ENCODE measurements at places on chromosomes 1 and 21.
A peak's percentile ranks its signal among the peaks of the same experiment; 100 is the strongest.

- no peak for DNase-seq
Observed at GRCh38 chr1:220797553-220797952, 10.8 kb downstream of the MTARC1 start.

GRCh38 chr1:172795741-172796140 is 136.8 kb downstream of the FASLG start:
- no peak for DNase-seq

- no peak for DNase-seq
Observed at GRCh38 chr1:212609701-212610574, 1.4 kb downstream of the ATF3 start.

- no peak for DNase-seq
Observed at GRCh38 chr1:246291127-246291526, 216.0 kb downstream of the SMYD3 start.

- no peak for DNase-seq
Observed at GRCh38 chr1:64396817-64397216, 73.1 kb upstream of the CACHD1 start.

DNA sequence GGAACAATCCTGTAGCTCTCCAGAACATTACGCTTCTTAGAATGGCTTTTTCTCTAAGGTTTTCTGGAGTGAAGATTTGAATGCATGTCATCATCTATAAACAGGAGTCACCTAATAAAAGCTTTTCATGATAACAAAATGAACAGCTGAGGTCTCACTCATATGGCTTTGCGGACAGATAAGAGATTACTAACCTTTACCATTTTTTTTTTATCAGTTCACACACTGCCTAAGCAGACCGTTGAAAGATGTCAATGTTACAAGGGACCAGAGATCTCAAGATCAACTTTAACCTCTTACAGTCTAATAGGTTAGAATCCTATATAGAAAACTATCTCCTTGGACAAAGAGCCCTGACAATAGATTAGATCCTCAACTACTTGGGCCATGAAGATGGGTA is 41.4 kb downstream of the SCMH1 start:
- DNase-seq = no peak

GRCh38 chr1:245600658-245601057 is 445.9 kb downstream of the KIF26B start:
- DNase-seq = no peak

- no peak for DNase-seq
Observed at GRCh38 chr1:187794561-187794960, 965.8 kb downstream of the PLA2G4A start.

GRCh38 chr1:59079434-59080140 is 217.3 kb upstream of the FGGY start:
- no peak for DNase-seq

DNA sequence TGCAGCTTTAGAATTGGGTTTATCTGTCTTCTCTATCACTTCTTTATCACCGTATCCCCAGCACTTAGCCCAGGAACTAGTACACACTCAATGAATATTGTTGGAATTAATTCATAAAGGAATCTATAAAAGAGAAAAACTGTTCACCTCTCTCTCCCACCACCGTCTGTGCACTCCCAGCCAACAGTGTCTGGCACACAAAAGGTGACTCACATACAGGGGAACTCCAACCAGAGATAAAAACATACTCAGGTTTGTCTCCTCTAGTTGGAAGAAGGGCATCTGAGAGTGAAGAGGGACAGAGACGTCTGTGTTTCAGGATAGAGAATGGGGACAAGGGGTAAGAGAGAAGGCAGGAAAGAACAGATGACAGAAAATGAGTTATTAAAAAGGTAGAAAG is 10.0 kb downstream of the ITLN1 start:
- DNase-seq = no peak

DNA sequence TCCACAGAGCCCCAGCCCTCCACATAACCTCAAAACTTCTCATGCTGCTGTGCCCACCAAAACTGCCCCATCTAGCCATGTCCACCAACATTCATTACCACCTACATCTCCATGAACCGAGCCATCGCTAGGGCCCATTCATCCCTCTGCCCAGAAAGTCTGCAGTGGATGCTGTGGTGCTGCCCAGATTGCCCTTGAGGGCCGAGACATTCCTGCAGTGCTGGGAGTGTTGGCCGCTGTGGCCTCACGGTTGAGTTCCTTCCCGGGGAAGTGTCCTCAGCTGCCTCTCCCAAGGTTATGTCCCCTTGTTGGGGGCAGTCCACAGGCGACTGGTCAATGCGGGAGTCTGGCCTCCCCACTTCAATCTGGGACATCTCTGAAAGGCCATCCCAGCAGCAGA is 30.3 kb upstream of the DMBX1 start:
- no peak for DNase-seq

- no peak for DNase-seq
Observed at GRCh38 chr1:40183055-40183710, 22.0 kb downstream of the RLF start.

- no peak for DNase-seq
Observed at GRCh38 chr1:34833711-34834110, 25.8 kb downstream of the SMIM12 start.

- DNase-seq = no peak
Observed at GRCh38 chr1:234912548-234913277, 215.9 kb downstream of the TOMM20 start.

GRCh38 chr1:108570128-108570527 is 10.2 kb downstream of the EEIG2 start:
- DNase-seq = no peak

GRCh38 chr1:30044656-30045144 is 678.7 kb downstream of the MATN1 start:
- no peak for DNase-seq

DNA sequence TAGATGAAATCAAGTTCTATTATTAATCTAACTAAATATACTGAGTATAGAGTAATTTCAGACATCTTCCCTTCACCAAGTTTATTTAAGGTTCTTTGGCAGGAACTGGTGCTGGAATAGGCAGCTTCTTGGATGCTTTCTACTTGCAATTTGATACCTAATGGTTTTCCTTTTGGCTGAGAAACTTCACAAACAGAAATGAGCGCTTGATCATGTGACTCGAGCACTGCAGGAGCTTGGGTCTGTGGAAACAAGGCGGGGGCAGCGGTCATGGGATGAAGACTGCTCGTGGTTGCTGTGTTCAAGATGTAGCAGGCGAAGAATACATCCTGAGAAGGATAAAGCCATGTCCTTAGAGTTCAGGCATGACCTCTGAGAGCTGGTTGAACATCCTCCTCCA is 136.8 kb downstream of the PTPRC start:
- DNase-seq = no peak

GRCh38 chr1:155008015-155008941 is 5.7 kb downstream of the ZBTB7B start:
- no peak for DNase-seq

- DNase-seq = no peak
Observed at GRCh38 chr1:81809808-81810207, 9.1 kb downstream of the ADGRL2 start.

- DNase-seq = no peak
Observed at GRCh38 chr1:163347106-163347505, 25.4 kb downstream of the NUF2 start.

DNA sequence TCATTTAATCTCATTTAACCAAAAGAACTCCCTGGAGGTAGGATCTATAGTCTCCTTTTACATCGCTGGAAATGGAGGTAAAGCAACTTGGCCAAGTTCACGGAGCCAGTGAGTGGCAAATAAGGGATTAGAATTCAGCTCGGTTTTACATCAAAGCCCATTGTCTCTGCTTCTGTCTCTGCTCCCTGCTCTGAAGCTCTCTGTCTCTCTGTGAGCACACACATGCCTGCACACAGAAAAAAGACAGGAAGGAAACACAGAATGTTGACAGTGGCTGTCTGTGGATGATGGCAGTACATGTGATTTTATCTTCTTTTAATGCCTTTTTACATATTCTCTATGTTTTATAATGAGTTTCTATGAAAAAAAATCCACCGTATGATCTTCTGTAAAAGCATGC is 8.9 kb upstream of the DHRS3 start:
- DNase-seq = no peak

DNA sequence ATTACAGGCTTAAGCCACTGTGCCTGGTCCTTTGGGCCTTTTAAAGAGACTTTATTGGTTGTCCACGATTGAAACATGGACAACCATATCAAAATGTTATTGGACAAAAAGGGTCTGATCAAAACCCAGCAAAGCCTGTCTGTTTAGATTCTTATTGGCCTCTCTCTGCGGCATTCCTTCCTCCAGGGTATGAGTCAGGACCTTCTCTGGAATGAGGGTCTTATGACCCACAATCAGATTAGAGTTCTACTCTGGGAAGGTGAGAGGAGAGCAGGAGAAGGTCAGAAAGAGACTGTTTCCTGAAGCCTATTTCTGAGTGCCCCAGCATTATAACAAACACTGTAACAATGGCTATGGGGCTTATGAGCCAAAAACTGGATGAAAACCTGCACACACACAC is 7.9 kb downstream of the LURAP1 start:
- DNase-seq = no peak

DNA sequence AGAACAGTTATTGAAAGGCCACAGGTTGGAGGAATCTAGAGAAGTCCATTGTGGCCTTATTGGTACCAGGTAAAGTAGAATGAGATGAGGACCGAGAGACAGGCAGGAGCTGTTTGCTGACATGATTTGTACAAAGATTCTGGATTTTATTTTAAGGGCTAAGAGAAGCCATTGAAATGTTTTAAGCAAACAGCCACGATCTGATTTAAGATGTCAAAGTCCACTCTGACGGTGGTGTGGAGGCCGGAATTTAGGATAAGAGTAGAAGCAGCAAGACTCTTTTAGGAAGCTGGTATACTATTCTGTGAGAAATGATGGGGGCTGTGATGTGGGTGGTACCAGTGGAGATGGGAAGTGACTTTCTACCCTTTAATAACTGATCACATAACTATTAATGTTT is 418.5 kb downstream of the DPYD start:
- no peak for DNase-seq

- DNase-seq = peak; percentile 94
Observed at GRCh38 chr1:150213170-150214098, 22.5 kb downstream of the ANP32E start.

GRCh38 chr21:46025113-46025770 is 43.7 kb downstream of the COL6A1 start:
- DNase-seq = no peak

DNA sequence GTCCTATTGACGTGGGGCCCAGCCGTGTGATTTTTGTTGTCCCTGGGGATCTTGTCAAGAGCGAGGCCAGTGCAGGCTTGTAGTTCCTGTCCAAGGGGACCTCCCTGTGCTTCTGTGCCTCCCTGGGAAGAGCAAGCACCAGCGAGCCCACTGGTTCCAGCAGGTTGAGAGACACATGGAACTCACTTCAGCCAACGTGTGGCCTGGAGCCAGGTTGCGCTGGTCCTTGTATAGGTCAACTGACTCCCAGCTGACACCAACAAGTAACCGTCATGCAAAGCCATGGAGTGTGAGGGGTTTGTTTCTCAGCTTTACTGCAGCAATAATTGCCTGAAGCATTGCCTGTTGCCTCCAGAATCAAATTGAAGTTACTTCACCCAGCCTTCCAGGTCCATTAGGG is 63.0 kb downstream of the DISP3 start:
- DNase-seq = no peak

- no peak for DNase-seq
Observed at GRCh38 chr21:31273278-31273677, 70.8 kb downstream of the TIAM1 start.

DNA sequence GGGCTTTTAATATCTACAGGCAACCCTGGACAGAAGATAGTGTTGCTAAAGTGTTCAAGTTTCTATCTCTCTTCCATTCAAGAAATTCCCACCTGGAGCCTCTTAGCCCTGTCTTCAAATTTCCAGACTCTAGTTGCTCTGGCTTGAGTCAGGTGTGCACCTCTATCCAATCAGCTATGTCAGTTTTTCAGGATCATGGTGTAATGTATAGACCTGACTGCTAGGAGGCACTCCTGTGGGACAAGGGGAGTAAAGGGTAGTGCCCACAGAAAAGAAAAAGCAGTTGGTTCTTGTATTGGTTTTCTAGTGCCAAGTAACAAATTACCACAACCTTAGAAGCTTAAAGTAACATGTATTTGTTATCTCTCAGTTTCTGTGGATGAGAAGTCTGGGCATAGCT is 6.2 kb upstream of the ZRANB2 start:
- DNase-seq = no peak

DNA sequence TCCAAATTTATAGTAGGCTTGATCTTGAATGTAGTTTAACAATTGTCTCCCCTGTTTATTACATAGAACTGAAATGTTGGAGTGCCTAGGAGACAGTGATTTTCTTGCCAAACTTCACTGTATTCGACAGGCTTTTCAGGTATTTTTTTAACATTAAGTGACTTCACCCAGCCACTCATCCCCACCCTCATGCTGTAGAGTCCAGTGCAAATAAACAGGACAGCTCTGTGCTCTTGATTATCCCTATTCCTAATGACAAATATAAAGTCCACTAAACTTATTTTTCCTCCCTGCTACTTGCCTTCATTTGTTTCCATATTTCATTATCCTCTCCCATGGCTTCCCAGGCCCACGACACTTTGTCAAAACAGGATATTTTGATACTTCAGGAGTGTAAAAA is 29.2 kb upstream of the NEXN start:
- no peak for DNase-seq

- DNase-seq = no peak
Observed at GRCh38 chr1:75672528-75673393, 51.7 kb upstream of the ACADM start.

- DNase-seq = no peak
Observed at GRCh38 chr21:39353295-39353694, 4.4 kb upstream of the HMGN1 start.

DNA sequence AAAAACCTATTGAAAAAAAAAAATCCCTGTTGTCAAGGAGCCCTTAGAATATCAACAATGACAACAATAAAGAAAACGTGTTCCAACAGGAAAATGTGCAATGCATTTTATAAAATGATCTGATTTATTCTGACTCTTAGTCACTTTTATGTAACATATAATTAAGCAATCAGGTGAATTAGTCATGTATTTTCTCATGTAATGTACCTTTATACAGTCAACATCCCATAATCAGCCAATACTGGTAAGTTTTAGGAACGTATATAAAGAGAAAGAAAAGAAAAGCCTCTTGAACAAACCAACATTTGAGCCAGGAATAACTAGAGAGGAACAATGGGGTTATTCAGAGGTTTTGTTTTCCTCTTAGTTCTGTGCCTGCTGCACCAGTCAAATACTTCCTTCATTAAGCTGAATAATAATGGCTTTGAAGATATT is at the start of gene CLCA4:
Gene CLCA4, plus strand, starts transcription at position 292 of the 435 bp plus-strand sequence. Its CDS starts 42 bp downstream, at position 334.
- no peak for DNase-seq

- no peak for DNase-seq
Observed at GRCh38 chr1:222187566-222188332, 360.2 kb downstream of the HHIPL2 start.
